ENCODE measurements at places on chromosomes 7 and 10.

DNA sequence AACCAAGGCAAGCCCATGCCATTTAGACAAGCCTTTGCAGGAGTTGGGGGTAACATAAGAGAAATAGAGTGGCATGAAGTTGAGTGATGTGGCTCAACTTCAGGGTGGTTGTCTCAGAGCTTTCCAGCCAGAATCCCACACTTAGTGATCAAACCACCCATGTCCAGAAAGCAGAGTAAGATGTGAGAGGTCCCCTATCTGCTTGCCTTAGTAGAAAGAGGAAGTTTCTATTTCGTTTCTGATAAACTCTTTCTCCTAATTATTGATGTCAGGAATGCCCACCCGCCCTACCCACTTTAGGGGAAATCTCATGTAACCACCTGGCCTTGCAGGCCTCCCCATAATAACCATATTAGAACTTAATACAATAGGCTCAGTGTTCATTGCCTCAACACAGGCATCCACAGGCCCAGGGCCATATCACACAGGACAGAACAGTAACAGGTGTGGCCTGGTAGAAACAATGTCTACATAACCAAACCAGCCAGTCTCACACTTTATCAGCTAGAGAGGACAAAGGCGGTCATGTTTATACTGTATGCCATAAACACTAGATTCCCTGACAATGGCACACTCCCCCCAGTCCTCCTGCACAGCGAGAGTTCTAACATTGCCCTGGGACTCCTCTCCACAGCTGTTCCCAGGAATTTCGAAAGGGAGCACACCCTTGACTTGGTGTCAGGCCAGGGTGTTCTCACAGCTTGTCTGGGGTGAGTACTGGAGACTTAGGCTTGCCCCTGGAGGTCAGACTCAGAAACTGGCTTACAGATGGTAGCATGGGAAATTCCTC lies 364.4 kb downstream of the CXCL12 start:
- peak; percentile 4 for DNase-seq

DNA sequence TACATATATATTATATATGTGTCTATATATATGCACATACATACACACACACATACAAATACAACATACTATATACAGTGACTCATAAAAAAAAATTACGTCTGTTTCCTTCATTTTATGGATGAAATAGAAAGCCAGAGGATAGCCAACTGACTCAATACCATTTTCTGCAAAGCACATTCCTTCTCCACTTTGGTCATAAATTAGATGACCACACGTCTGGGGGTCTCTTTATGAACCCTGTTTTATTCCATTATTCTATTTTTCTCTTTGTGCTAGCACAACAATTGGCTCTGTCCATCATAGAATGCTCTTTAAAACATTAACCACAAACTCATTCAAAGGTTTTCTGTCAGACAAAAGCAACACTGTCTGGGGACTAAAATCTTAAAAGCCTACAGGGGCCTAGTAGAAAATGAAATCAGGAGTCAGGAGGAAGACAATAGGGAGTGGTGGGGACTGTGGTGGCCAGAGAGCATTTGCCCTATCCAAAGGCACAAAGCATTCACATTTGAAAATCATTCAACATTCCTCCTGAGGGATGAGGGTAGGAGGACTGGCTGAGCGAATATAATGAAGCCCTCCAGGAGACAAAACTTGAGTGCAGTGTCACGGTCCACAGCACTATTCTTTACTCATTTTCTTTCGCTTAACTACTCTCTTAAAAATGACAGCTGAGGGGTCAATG lies 4.3 kb downstream of the CUBN start:
- no peak for DNase-seq

GRCh38 chr10:56116684-56117083 lies 244.4 kb downstream of the ZWINT start:
- DNase-seq, result peak; percentile 1

GRCh38 chr10:23405540-23405939 lies 33.3 kb upstream of the OTUD1 start:
- DNase-seq, result peak; percentile 2

DNA sequence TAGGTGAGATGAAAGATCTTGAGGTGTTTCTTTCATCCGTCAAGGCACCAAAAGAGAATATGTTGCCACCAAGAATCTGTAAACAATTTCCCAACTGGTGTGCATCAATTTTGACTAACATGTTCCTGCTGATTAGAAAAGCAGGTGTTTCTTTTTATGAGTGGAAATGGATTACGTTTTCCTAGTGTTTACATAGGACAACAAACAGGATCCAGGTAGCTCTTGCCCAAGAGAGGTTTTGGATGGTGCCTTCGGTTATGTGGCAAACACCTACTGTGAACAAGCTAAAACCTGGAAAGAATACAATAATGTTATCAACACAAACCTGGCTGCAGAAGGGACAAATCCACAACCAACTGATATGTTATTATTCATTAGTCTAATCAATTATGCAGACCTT lies 53.6 kb upstream of the WNT16 start:
- no peak for DNase-seq

DNA sequence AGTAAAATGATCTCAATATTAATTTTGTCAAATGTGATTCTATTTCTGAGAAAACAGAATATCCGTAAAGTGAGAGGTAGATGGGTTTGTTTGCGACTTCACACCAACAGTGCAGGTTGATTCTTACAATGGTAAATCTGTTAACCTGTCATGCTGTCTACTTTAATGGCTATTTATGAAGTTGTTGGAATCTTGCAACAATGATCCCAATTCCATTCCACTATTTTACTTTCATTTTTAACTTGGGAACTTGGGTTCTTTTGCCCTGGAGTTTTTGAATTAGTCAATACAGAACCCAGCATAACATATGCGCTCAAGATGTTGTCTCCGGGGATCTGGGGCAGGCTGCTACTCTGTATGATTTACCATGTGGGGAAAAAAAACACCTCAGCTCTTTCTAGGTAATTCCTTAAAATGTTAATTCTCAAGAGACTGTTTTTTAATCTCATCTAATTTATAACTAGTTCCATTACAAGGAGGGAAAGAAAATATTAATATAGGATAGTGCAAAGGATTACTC lies 1.2 kb downstream of the LGI1 start:
- no peak for DNase-seq

DNA sequence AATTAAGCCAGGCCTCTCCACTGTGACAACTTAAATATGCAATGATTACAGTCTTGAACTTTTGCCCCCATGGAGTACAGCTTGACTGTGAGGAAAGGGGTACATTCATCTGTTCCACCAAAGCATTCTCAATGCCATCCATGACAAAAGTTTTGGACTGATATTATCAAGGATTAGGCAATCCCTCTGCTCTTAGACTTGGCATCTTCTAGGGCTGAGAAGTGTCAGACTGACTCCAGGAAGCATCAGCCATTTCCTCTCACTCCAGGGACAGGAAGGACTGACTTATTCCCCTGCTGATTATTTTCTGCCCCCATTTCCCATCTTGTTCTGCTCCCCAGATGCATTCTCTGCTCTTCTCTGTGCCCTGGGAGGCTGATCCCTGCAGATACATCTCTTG lies 69.7 kb downstream of the ZNF365 start:
- DNase-seq, result no peak
